KBM-7 (cell line): ENCODE measurements at places on chromosomes 5 and 9.

DNA sequence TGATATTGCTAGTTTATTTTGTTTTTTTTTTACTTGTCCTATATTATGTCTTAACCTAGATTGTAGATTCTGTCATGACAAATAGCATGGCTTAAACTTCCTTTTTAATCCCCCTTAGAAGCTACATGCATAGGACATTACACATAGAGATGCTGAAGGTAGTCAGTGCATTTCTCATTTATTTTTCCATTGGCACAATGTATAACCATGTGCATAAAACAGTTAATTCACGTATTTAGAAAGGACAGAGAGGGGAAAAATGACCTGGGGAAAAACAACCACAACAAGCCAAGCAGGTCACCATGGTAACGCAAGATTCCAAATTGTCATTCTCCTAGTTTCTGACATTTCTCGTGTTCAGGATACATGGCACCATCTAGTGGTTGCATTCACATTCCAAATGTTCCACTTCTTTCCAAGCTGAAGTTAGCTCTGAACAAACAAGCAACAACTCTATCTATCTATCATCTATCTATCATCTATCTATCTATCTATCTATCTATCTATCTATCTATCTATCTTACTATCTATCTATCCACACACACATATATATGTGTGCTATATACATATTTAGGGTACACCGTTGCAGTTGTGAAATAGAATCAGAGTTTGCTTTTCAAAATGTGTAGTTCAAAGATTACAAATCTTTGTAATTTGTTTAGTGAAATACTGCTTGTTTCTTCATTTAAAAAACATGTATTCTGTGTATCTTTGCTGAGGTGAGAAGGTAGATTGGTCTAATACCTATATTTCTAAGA lies 487.2 kb upstream of the ST8SIA4 start:
- peak; percentile 77 for DNase-seq

DNA sequence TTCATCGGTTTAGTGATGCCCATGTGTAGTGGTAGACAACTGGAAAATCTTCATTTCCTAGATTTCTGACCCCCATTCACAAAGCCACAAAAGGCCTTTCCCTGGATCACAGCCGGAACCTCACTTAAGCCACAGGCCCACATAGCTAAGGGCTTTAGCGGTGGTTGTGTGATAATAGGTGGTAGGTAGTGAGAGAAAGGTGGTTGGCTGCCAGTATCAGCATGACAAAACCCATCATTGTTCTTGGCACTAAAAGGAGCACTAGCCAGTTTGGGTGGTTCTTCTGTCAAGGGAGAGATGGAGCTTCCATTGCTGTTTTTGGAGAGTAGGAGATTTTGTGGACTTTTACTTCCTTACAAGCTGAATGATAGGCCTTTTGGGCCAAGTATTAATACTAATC lies 9.7 kb upstream of the SLC36A2 start:
- DNase-seq, result no peak

DNA sequence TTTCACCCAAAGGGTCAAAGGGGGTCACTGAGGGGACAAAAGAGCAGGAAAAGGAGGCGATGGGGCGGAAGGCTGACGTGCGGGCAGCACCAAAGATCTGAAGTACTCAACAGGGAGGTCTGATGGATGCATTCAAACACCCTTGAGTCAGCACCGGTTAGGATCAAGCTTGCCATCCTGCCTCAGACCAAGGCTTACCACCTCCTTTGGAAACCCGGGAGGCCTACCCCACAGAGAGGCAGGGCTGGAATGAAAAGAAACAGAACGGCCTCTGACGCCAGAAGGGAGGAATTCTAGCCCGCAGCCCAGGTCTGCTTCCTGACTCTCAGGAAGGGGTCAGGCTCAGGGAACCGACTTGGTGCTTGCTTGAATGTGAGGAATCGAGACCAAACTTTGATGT lies 125.6 kb downstream of the PAPPA start:
- DNase-seq, result no peak

GRCh38 chr9:109766351-109766750 lies 13.6 kb upstream of the PALM2AKAP2 start:
- DNase-seq, result no peak

GRCh38 chr9:79164406-79164805 lies 407.4 kb upstream of the TLE4 start:
- no peak for DNase-seq

DNA sequence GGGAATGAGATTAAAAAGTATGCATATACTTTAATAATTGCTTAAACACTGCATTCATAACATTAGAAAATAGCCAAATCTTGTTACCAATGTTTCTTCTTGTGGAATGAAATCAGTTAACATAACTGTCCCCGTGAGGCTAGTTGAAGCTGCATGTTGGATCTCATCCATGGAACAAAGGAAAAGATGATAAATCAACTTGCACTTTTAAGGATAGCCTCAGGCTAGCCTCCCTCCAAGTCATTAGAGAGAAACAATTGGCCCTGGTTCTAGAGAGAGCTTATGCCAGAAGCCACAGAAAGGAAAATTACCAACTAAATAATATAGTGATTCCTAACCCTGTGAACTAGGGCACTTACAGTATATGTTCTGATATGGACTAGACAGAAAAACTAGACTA lies 66.9 kb downstream of the GRIN3A start:
- DNase-seq, result no peak

- no peak for DNase-seq
Measured at GRCh38 chr9:16398691-16399090, 471.8 kb downstream of the BNC2 start.

DNA sequence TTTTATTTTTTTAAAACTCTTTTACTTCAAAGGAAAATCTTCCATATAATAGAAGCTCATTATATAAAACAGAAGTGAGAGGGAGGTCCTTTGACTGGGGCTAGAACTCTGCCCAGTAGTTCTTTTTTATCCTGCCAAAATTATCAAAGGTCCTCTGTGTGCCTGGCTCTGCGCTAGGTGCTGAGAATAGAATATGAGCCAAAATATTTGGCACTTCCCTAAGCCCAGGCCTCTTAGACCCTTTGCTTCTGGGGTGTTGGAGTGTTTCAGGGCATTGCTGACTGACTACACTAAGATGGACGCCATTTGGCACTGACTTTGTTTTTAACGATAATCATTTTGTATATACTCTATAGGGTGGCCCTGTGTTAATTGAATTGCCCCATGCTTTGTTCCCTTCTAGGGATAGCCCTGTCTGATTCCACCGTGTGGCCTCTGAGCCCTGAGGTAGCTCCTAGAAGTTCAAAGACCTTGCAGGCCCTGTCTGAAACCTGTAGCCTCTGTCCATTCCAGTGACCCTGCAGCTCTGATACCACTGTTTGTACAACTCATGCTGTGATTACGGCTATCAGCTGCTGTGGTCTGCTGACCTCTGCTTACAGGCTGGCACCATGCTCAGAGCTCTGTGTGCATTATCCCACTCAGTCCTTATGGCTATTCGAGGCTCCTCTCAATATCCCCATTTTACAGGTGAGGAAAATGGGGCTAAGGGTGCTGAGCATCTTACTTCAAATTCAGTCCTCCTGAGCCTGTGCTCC lies 84.3 kb upstream of the SHB start:
- no peak for DNase-seq

GRCh38 chr5:160921423-160922285 lies 69.6 kb upstream of the ATP10B start:
- peak; percentile 25 for DNase-seq

- no peak for DNase-seq
Measured at GRCh38 chr9:117293206-117294114, 121.4 kb downstream of the ASTN2 start.

- DNase-seq, result no peak
Measured at GRCh38 chr5:97365918-97366317, 182.9 kb upstream of the RIOK2 start.

- no peak for DNase-seq
Measured at GRCh38 chr9:14827805-14828204, 82.4 kb downstream of the FREM1 start.

GRCh38 chr9:137305060-137305797 lies 3.2 kb upstream of the NRARP start:
- no peak for DNase-seq

GRCh38 chr5:6541256-6542013 lies 91.4 kb downstream of the NSUN2 start:
- no peak for DNase-seq

DNA sequence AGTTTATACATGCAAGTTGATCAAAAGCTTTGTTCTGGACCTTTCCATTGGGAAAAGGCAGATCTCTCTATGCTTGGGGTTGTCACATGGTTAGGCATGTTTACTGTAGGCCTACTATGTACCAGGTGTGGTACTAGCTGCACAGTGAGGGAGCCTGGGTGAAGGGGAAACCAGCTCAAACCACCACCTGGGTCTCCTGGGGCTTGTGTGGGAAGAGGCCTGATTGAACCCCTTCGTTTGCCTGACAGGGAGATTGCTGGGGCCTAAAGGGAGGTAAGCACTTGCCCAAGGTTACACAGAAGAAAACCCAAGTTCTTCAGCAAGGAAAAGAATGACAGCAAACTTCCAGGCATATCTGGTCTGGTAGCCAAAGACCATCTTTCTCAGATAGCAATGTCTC lies 145.9 kb downstream of the MELK start:
- DNase-seq, result no peak

DNA sequence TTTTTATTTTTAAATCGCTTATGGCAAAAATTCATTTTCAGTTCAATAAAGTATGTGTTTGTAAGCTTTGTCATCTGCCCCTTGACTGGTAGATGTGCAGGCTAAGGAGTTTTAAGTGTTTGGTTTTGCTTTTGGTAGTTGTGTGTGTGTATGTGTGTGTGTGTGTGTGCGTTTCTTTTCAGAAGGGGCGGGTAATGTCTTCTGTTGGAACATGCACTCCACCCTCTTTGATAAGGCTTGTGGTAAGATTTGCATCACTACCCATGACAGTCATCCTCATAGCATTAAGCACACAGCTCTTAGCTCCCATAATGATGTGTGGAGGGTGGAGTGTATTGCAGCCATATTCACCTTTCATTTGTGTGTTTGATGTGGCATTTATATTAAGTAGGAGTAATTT lies 92.1 kb upstream of the FSD1L start:
- no peak for DNase-seq

DNA sequence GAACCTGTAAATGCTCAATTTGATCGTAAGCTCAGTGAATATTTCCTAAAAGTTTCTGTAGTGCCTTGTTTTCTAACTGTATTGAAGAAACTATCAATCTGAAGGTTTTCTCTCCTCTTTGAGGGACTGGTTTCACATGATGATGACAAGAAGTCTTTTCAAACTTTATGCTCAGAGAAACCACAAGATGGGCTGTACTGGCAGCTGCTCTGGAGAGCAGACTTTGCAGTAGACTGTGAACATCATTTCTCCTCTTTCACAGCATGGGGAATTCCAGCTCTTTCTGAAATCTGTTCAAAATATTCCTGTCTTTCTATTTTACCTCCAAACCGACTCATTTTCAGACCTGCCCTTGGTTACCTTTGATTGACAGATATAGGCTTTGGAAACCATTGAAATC lies 194.4 kb downstream of the IZUMO3 start:
- DNase-seq, result no peak

DNA sequence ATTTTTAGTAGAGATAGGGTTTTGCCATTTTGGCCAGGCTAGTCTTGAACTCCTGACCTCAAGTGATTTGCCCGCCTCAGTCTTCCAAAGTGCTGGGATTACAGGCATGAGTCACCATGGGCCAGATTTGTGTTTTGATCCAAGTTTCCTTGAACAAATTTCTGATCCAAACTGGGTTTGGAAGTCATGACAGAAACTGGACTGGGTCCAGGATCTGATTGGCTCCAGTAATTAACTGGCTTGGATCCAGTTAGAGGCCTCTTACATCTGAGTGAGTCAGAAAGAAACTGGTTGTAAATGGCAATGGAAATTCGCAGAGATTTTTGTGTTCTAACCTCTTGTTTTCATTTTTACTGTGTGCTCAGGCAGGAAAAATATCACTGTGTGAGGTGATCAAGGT lies 141.6 kb downstream of the SLC25A46 start:
- DNase-seq, result no peak

GRCh38 chr5:97846643-97847042 lies 663.6 kb upstream of the RIOK2 start:
- DNase-seq, result no peak

- no peak for DNase-seq
Measured at GRCh38 chr5:169656125-169656901, 19.2 kb downstream of the DOCK2 start.
